Motor neuron (in vitro differentiated cells): ENCODE measurements at places on chromosomes 3 and 15. TPM values are rescaled to one million over a fixed set of nuclear protein-coding genes. Genes with fewer than 3 reads are reported as not detected.
A peak's percentile ranks its signal among the peaks of the same experiment; 100 is the strongest.

GRCh38 chr3:48500656-48501055, 3.3 kb downstream of the SHISA5 start:
- no peak for ATAC-seq

DNA sequence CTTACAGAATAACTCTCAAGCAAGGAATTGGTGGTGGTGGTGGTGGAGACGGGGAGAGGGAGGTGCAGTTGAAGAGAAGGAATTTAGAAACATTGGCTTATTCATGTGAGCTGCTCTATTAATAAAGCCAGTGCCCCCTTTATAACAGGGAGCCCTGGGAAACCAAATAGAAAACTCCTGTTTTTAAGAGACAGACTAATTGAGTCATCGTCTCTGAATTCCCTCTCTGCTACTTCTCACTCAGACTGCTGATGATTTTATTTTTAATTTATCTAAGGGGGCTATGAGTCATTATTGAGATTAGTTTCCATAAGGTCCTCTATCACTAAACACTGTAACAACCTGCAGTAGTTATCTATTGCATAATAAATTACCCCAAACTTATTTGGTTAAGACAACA, 145.9 kb upstream of the GALNT15 start:
- no peak for ATAC-seq

DNA sequence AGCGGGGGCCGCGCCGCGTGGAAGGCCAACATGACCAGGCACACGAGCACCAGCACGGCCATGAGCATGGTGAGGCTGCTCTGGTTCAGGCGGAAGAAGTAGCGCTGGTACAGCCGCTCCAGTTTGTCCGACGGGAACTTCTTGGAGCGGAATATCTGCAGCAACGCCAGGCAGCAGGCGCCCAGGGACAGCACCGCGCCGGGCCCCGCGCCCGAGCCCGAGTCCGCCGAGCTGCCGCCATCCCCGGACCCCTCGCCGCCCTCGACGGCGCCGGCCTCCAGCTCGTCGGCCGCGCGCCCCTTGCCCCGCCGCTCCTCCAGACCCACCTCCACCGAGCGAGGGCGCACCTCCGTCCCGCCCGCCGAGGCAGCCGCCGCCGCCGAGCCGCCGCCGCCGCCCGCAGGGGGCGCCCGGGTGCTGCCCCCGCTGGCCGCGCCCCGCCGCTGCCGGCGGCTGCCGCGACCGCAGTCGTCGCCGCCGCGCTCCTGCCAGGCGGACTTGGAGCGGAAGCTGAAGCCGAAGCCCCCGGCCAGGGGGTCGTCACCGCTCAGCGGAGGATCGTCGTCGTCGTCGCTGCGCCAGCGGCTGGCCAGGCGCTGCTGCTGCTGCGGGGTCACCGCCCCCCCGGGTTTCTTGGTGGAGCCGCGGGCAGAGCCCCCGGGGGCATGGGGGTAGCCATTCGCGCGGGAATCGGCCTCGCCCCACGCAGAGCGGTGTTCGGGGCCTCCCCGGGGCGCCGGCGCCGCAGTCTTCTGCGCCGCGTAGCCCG, 957 bp downstream of the ADCY5 start:
- no peak for ATAC-seq

DNA sequence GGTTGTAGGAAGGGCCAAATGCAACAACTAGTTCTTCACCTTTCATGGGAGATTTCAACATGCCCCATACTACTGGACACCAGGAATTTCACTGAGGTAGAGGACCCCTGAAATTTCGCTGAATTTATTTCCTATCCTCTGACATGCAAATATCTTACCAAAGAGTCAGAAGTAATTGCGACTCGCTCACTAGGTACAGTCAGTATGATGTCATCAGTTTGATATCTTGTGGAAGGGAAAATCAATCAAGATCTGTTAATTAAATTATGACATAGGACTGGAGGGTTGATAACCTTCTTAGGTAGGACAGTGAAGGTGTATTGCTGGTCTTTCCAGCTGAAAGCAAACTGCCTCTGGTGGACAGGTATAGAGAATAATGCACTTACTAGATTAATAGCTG, 74.9 kb upstream of the TNIK start:
- ATAC-seq: no peak

- no peak for ATAC-seq
Observed at GRCh38 chr3:127226457-127226856, 33.5 kb downstream of the PRR23E start.

- ATAC-seq: no peak
Observed at GRCh38 chr15:60511351-60512031, 32.5 kb upstream of the ICE2 start.

DNA sequence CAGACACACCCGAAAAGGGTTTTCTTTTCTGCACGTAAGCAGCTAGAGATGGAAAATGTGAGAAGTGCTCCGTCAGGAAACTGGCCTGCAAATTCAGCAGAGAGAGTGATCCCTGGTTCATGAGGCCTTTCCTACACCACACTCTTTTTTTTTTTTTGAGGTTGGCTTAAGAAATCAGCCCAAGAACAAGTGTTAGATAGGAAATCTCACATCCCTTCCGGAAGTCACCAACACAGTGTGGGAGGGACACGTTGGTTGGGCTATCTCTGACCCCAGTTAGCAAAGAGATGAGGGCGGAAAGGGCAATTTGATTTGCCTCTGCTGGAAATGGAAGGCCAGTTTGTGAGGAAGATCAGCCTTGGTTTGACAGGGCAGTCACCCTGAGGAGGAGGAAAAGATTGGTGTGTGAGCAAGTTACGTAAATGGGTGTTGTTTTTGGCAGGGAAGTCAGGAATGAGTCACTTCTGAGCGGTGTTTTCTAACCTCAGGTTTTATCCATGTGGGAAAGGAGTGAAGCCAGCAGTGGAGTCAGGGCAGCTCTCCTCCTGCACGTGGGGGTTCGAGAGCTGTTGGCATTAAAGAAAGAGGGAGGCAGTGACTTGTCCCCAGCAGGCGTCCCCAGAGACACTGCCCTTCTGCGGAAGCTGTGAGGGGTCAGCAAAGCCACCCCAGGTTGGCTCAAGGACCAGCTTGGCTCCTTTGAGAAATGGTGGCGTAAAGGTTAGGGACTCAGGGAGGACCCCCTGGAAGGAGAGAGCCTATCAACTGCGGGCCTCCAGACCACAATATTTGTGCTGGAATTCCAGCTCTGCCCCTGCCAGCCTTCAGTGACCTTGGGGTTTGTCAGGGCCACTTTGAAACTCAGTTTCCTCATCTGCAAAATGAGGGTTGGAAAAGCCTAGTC, 237.6 kb upstream of the BHLHE40 start:
- peak; percentile 95 for ATAC-seq

GRCh38 chr3:150922611-150923010, 17.4 kb upstream of the MINDY4B start:
- no peak for ATAC-seq

The GOLGA8O gene
- not detected in 2 replicates for total RNA-seq

GRCh38 chr3:53555068-53555588, 60.7 kb downstream of the CACNA1D start:
- no peak for ATAC-seq

The NPAP1 gene
- 0.21 and 0.37 TPM in 2 replicates for total RNA-seq

The MYNN gene
- total RNA-seq: 13.4 and 15.1 TPM in 2 replicates

- peak; percentile 45 for ATAC-seq
Observed at GRCh38 chr3:11452885-11453847, 181.0 kb downstream of the ATG7 start.

GRCh38 chr3:55362210-55362960, 124.7 kb downstream of the WNT5A start:
- no peak for ATAC-seq

GRCh38 chr15:71275566-71276335, 160.5 kb downstream of the THSD4 start:
- ATAC-seq: no peak

DNA sequence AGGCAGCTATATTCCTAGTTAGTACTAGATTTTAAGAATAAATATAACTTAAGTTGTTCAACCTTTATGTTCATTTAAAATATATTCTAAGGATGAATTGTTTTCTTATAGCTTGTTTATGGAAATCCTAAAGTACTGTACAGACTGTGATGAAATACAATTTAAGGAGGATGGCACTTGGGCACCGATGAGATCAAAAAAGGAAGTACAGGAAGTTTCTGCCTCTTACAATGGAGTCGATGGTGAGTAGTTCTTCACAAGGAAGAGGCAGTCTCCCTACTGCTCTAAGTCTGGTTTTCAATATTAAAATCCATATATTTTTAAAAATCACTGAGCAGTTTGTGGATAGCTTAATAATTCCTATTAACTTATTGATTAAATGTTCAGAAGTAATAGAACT, 29.6 kb downstream of the CALML4 start:
- no peak for ATAC-seq

The RPP25 gene
- total RNA-seq: 8.1 and 10.4 TPM in 2 replicates

DNA sequence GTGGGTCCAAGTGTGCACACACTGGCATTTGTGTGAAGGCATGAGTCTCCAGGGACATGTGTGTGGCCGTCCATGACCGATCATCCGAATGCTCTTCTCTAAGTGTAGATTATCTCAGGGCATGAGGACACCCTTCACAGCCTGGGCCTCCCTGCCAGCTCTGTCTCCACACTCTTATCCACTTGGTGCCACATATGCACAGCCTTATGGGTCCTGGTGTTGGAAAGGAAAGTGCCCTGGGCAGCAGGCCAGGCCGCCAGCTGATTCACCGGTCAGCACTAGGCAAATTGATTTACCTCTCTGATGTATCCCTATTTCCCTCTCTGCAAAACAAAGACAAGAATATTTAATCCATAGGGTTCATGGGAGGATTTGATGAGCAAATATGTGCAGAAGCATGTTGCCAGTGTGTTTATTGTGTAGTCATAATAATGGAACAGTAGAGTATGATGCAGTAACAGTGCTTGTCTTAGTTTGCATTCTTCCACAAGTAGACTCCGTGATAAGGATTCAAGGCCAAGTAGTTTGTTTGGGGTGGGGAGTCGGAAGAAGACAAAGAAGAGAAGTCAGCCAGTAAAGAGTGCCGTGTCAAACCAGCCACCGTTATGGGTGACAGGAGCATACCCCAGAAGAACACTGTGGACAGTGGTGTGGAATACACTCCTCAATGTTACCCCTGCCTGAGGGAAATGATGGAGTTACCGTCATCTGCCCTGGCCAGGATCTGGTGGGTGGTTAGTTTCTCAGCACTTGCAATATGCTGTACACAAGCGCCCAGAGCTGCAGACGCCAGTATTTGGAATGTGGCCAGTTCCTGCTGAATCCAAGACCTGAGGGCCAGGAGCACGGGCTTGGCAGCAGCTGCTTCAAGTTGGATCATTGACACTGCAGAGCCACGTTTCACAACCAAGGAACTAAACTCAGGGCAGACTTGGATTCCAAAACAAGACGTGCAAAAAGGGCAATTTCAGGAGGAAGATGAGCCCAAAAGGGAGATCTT, 85.1 kb downstream of the MTHFS start:
- ATAC-seq: peak; percentile 94

DNA sequence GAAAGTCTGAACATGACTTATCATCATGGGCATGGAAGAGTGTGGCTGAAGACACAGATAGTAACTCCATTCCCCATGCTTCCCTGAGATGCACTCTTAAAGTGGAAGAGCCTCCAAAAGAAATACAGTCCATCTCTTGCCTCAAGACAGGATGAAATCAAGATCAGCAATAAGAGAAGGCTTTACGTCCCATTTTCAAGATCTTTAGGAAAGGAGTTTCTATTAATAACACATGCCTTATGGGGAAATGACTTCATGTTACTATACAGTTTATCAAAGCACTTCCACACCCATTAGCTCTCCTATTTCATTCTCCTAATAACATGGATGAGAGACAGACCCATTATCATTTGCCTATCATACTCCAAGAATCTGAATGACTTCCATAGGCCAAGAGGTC, 6.1 kb upstream of the KBTBD12 start:
- no peak for ATAC-seq

DNA sequence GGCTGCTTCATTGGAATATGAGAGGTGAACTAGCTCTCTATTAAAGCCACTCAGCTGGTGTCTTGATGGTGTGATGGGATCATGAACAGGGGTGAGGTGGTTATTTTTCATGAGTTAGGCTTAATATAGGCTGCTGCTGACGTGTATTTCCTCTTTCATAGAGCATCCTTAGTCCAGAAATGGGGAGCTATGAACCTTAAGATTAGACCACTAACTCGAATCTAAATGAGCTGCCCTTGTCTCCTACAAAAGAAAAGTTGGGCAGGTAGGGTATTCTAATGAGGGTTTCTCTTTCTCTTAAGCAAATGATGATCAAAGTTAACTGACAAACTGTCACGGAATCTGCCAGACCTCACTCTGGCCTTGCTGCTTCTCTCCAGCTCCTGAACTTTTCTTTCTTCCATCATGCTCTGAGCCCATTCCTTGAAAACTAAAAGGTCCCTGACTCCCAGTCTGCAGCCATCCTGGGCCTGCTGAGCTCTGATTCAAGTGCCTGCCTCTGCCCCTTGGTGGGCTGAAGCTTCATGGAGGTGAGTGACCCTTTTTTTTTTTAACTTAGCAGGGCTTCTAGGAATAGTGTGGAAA, at the start of gene TRIM69:
TRIM69 (plus strand) TSS at position 348 of the 585 bp plus-strand sequence; CDS start at position 525, 177 bp downstream.
- no peak for ATAC-seq

The SERINC4 gene
- total RNA-seq: 0.63 and 1.1 TPM in 2 replicates

DNA sequence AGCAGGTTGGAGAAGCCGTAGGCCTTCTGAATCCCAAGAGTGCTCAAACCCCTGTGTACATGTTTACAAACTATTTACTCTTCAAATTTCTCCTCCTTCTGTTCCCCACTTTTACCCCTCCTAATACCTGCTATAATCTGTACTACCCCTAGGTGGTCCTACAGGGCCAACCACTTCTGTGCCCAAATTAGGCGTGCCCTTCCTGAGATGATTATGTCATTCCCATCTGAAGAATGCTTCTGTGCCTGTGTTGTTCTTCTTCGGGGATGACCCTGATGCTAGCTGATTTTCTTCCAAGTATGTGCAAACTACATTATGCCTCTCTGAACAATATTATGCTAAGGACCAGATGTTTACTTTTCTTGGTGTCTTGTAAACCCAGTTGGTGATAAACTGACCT, 20.5 kb downstream of the RBP2 start:
- peak; percentile 54 for ATAC-seq

DNA sequence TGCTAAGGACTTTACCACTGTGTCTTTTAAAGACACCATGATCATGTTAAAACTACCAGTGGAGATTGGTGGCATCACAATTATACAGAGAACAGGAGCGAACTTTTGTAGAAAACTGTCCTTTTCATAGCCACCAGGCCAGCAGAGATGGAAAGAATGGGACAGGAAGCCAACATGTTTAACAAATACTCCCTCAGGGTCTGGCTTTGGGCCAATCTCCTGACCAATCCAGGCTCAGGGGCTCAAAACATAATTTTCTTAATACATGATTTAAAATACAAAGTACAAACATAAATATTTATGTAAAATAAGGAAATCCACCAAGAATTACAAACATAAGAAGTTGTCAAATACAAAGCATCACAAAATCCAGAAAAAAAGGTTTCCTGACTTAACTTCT, 266.0 kb downstream of the VPS13C start:
- ATAC-seq: no peak

The GP9 gene
- not detected in 2 replicates for total RNA-seq

GRCh38 chr3:150699068-150699639, 4.6 kb downstream of the ERICH6 start:
- no peak for ATAC-seq

GRCh38 chr3:160801386-160802118, 45.5 kb downstream of the PPM1L start:
- ATAC-seq: no peak

GRCh38 chr15:68353421-68354135, 76.0 kb downstream of the FEM1B start:
- no peak for ATAC-seq

- ATAC-seq: no peak
Observed at GRCh38 chr3:127369356-127369935, 81.6 kb upstream of the PRR20G start.

The GPR149 gene
- total RNA-seq: 2.1 and 2.7 TPM in 2 replicates

The FANCD2OS gene
- total RNA-seq: not detected in 2 replicates
